ENCODE measurements at places on chromosomes 7 and 10.

DNA sequence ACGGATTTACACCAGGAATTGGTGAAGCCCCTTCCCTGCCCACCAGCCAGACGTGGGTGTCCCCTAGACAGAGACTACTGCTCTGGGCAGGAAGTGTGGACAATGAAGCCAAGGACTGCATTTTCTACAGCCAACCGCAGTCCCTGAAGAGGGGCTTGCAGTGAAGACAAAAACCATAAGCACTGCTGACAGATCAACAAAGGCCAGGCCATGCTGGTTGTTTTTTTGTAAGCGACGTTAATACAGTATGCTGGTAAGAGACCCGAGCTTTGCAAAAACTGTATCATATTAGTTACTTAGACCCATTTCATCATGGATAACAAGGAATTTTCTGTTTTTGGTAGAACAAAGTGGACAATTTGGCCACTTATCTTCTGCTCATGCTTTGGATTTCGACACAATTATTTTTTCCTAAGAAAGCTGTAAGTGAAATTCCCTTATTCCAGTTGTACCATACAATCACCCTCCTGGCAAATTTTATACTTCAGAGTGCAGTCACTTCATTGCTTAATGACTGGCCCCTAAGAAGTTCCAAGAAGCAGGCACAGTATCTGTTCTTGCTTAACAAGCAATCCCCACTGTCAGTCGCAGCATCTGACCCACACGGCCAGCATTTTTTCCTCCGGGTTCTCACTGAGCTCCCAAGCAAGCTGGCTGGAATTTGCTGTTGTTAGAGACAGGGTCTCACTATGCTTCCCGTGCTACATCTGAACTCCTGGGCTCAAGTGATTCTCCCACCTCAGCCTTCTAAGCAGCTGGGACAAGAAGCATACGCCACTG is 163.5 kb downstream of the PARD3 start:
- DNase-seq = no peak

DNA sequence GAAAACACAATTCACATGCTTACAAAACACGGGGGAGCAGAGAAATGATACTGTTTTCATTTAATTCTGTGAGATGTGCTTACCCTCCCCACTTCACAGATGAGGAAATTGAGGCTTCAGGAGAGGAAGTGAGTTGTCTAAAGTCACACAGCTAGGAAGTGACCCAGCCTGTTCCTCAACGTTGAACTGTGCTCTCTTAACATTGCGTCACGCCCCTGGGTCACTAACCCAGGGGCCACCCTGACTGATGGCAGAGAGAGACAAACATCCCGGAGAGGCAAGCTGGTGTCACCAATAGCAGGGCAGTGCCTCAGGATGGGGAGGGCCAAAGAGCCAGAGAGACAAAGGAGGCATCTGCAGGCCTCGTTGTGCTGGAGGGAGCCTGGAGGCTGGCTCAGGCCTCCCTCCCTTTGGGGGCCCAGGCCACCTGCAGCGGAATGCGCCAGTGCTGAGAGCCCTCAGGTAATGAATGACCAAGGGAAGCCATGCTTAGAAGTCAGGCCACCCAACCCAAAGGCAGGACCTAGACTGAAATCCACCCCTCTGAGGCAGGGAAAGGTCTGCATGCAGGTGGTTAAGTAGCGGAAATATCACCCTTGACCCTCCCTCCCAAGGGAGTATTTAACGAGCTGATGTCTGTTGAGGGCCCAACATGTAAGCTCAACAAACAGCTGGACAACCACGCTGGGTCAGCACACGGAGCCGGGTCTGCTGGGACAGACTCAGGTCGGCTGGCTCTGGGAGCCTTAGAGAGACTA is 81.3 kb downstream of the C10orf105 start:
- no peak for DNase-seq

GRCh38 chr7:44338600-44338999 is 13.2 kb upstream of the CAMK2B start:
- DNase-seq = no peak

DNA sequence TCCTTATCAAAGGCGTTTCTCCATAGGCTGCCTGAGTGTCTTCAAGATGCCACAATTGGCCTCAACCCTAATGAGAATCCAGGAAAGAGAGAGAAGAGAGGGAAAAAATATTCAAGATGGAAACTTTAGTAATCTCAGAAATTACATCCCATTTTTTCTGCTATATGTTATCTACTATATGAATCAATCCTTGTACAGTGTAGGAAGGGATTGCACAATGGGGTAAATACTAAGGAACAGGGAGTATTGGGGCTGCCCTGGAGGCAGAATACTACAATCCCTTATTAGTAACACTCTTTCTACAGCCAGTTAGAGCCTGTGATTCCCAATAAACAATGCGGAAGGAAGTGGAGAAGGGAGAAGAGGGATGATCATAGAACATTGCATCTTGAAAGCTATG is 27.9 kb downstream of the TFPI2 start:
- no peak for DNase-seq

- DNase-seq = no peak
Measured at GRCh38 chr7:155791214-155791737, 21.0 kb downstream of the SHH start.

- no peak for DNase-seq
Measured at GRCh38 chr7:116522247-116522646, 2.6 kb upstream of the CAV1 start.

- DNase-seq = no peak
Measured at GRCh38 chr7:158805937-158806336, 23.4 kb downstream of the ESYT2 start.

DNA sequence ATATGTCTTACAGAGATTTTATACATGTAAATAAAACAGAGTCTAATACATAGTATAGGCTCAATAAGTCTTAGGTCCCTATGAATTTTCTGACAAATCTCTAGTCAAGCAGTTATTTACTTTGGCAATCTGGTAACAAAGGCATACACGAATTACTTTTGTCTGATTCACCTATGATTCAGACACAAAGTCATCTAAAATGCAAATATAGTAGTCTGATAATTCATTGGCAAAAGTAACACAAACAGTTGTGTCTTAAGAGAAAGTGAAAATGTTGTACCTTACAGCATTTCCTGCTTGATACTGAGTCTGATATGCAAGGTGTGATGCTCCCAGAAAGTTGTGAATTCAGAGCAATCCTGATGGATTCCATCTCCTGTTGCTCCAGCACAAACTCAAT is 209.4 kb upstream of the PRSS1 start:
- no peak for DNase-seq

DNA sequence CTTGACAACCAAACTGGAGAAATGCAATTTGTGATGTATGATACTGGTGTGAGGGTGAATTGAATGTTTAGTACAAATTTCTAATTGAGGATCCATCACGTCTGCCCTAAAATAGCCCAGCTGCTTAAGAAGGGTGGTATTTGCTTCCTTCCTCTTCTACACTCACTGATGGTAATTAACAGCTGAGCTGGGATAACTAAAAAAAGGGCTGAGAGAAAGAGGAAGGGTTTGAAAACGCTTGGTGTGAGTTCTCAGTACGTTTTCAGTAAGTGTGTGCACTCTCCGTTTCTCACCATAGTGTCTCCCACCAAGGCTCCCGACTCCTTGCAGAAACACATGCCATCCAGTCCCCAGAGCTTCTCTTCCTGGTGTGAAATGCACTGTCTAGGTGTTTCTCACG is 54.3 kb downstream of the MAP3K8 start:
- no peak for DNase-seq

DNA sequence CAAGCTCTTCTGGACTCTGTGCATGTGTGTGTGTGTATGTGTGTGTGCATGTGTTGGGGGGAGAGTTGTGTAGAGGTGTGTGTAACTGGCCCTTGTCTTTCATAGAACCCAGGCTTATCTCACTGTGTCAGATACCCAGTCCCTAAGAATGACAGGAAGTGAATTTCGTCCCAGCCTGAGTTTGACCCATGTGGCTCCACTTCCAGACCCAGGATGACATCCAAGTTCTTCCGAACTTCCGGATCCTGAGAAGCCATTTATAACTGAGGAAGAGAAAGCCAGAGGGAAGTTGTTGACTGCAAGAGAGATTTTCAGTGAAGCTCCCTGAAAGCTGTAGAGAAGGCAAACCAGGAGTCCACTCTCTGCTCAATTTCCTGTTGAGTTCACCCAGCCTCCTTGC is 53.2 kb downstream of the ADRB1 start:
- DNase-seq = no peak

- no peak for DNase-seq
Measured at GRCh38 chr7:98826811-98827231, 43.0 kb downstream of the TMEM130 start.

GRCh38 chr7:23216021-23216420 is 30.6 kb upstream of the GPNMB start:
- no peak for DNase-seq

GRCh38 chr7:18855796-18856195 is 261.6 kb downstream of the TWIST1 start:
- no peak for DNase-seq

DNA sequence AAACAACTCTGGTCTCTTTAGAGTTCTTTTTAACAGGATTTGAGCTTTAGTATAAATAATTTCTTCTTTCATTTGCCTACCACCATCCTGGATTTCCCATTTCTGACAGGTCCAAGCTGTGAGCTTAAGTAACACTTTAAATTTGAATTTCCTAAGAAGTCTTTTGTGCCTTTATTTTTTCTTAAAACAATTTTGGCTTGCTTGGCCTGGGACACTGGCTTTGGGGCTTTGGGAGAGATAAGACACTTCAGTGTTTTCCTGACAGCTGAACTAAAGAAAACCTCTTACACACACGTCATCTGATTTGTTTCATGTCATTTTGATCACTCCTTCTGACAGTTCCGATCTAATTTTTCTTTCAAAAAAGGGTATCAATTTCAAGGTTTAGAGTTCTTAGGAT is 121.3 kb upstream of the BMPER start:
- no peak for DNase-seq

DNA sequence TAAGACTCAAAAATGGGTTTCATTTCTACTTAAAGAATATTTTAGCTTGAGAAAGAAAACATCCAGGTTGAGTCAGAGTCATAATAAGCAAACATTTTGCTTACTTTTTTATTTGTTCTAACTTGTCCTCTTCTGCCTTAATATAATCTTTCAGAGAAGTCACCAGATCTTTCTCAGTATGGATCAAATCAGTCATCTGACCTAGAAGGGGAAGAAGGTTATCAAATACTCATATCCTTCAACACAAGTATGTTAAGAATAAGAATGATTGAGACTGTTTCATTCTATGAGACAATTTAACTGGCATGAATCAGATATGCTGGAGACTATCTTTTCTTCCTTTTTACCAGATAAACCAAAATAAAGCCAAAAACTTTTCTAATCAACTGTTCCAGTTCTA is 23.0 kb downstream of the P4HA1 start:
- no peak for DNase-seq

DNA sequence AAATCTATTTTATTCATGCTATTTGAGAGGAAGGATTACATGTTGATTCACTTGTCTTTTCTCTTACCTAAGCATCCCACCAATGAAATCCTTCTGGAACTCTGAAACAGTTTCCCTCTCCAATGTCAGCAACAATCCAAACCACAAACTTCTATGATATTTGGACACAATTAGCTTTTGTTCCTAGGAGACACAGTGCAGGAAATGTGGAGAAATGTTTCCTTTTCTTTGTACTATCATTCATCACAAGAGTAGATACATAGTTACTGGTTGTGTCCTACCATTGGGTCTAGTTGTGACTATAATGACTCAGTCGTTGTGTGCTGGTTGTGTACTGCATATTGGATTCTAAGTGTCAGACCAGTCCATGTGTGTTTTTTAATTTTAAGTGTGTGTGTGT is 156.8 kb upstream of the MAGI2 start:
- no peak for DNase-seq

DNA sequence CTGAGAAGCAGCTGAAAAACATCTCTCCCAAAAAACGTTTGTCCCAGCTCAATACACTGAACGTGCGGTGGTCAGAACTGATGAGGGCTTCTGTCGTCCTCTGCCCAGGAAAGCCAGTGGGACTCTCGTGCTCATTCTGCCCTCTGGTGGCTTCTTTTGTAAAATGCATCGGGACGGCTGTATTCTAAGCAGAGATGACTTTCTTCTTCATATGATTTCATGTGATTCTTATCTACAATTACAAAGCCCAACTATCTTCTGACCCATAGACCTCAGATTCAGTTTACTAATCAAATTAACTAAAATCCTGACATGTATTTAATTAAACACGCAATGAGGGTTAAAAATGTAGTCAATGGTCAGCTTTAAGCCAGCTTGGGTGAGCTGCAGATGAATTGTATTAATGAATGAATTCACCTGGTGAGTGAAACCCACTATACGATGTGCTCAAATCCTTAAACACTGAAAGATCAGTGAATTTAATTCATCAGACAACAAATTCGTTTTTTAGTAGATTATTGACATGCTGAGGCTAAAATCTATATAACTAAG is 117.6 kb upstream of the FAM204A start:
- DNase-seq = peak; percentile 18
